ENCODE measurements at places on chromosomes 1 and 21.

DNA sequence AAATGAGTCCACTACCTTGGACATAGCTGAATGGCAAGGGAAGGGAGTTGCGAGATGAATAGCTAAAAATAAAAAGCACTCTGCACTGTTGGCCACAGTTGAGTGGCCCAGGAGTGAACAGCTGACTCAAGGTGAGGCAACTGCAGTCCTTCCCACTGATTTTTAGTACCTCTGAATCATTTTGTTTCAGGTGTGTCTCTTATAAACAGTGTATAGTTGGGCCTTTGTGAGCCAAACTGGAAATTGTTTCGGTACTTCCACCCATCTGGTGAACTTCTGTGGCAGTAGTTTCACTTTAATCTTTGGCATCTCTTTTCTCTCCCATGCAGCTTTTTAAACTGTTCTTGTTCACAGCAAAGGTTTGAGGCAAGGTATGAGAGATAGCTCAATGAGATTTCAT is 122.7 kb downstream of the VAV3 start:
- no peak for DNase-seq

- DNase-seq = no peak
Observed at GRCh38 chr1:205965036-205965884, 22.0 kb upstream of the SLC26A9 start.

GRCh38 chr1:23628951-23629387 is 62.6 kb upstream of the RPL11 start:
- DNase-seq = no peak

GRCh38 chr1:64608005-64608650 is 136.7 kb upstream of the RAVER2 start:
- DNase-seq = no peak

DNA sequence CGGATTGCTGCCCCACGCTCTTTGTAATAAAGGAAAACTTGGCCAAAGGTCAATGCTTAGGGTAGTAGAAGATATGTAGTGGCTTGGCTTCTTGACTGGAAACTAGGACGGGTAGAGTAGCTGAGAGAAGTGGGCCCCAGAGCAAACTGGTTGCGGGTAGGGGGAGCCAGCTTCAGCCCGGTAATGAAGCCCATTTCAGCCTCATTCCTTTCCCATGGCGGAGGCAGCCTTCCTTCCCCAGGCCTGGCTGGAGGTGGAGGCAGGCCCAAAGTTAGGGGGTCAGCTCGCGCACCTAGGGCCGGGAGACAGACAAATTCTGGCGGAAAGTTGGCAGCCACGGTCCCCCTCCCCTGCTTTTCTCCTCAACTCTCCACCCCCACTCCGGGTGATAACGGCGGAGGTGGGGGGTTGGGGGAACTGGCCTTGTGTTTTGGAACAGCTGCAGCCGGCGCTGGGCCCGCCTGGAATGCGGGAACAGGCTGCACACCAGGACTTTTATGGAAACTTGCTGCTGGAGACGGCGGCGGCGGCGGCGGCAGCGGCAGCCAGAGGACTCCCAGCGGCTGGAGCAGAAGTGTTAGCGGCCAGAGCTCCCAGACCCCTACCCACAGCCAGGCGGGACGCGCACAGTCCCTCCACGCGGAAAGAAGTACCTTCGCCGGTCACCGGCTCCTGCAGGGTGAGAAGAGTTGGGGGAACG is at the start of gene NEXN:
Gene NEXN (plus strand): TSS at position 544 of the 700 bp plus-strand sequence. CDS start 27,483 bp downstream, outside the sequence.
- DNase-seq = no peak

DNA sequence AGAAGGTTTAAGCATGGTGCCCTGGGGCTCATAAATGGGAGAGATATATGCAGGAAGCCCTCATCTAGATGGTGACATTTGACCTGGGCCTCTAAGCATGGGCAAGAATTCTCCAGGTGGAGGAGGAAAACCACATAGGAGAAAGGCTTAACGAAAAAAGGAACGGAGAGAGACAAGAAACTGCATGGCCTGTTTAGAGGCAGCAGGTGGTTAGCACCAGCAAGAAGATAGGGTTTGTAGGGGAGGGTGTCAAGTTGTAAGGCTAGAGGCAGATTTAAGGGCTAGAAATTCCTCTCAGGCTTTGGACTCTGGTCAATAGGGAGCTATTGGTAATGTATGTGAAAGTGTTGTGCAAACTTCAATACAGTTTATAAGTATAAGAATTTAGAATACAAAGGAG is 8.2 kb upstream of the MAPKAPK2 start:
- DNase-seq = no peak

DNA sequence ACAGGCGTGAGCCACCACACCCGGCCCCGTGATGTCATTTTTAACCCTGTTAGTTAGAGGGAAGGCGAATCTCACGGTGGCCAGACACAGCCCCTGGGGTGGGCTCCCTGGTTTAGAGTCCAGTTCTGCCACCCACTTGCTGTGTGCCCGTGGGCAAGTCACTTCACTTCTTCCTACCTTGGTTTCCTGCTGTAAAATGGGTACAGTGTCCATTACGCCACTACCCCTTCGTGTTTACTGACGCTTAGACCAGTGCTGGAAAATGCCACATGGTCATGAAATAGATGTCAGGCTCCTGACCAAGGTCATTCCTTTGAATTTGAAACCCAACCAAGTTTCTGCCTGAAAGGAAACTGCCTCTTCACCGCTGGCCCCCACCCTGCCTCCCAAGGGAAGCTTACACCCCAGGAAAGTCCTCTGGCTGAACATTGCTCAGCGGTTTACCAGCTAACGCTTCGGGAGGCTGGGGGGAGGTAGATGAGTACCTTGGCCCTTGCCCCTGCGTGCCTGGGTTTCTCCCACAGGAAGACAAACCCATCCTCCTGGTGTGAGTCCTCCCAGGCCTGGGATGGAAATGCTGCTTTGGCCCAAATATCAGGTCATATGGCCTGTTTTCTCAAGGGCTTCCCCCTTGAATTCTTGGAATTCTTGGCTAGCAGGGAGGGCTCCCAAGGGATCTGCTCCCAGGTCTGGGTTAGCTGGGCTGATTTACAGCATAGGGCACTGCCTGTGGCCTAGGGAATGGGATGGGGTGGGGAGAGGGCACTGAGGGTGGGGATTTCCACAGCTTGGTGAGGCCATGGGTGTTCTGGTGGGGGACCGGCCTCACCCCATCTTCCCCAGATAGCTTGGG is 7.6 kb upstream of the AADACL4 start:
- no peak for DNase-seq

DNA sequence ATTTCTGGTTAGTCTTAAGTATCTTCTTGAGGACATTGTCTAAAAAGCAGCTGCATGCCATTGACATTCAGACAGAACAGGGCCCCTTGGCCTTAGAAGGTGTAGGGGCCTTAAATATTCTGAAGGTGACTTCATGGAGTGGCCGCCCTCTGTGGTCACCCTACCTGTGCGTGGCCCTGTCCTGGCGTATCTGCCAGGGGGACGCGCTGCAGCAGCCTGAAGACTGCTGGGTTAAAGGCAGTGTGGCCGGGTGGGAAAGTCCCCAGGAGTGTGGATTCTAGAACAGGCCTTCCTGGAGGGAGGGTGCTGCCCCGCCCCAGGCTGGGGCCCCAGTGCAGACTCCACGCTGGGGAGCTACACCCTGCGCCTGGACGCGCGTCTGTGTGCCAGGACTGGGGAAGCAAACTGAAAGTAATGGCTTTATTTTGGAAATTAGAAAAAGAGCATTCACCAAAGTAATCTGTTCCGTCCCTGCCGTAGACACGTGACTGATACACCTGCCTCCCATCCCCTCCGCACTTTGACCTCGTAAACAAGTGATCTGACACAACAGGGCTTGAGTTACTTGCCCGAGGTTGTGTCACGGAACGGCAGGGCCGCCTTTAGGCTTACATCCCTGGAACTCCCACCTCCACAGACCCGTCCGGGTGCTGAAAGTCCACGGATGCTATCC is 1.8 kb downstream of the AGPAT3 start:
- peak; percentile 56 for DNase-seq

- DNase-seq = no peak
Observed at GRCh38 chr1:209564849-209565248, 18.7 kb upstream of the CAMK1G start.

- no peak for DNase-seq
Observed at GRCh38 chr21:28393279-28393678, 599.4 kb downstream of the LTN1 start.

GRCh38 chr1:201614262-201615015 is 75.5 kb downstream of the NAV1 start:
- DNase-seq = no peak

- no peak for DNase-seq
Observed at GRCh38 chr1:48048064-48048463, 50.9 kb upstream of the TRABD2B start.

- no peak for DNase-seq
Observed at GRCh38 chr1:68269637-68270430, 37.5 kb upstream of the WLS start.

GRCh38 chr1:194176212-194176611 is 989.8 kb upstream of the B3GALT2 start:
- DNase-seq = no peak

DNA sequence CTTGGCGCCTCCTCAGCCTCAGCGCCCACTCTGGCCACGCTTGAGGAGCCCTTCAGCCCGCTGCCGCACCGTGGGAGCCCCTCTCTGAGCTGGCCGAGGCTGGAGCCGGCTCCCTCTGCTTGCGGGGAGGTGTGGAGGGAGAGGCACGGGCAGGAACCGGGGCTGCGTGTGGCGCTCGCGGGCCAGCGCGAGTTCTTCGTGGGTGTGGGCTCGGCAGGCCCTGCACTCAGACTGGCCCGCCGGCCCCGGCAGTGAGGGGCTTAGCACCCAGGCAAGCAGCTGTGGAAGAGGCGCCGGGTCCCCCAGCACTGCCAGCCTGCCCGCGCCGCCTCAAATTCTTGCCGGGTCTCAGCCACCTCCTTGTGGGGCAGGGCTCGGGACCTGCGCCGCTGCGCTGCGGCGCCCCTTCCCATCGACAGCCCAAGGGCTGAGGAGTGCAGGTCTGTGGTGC is 61.4 kb downstream of the SLC16A1 start:
- DNase-seq = no peak

- DNase-seq = no peak
Observed at GRCh38 chr1:177920091-177920490, 49.8 kb downstream of the SEC16B start.

GRCh38 chr1:35324486-35324885 is 56.0 kb downstream of the ZMYM4 start:
- DNase-seq = no peak

GRCh38 chr1:222329493-222330045 is 218.3 kb downstream of the HHIPL2 start:
- no peak for DNase-seq

DNA sequence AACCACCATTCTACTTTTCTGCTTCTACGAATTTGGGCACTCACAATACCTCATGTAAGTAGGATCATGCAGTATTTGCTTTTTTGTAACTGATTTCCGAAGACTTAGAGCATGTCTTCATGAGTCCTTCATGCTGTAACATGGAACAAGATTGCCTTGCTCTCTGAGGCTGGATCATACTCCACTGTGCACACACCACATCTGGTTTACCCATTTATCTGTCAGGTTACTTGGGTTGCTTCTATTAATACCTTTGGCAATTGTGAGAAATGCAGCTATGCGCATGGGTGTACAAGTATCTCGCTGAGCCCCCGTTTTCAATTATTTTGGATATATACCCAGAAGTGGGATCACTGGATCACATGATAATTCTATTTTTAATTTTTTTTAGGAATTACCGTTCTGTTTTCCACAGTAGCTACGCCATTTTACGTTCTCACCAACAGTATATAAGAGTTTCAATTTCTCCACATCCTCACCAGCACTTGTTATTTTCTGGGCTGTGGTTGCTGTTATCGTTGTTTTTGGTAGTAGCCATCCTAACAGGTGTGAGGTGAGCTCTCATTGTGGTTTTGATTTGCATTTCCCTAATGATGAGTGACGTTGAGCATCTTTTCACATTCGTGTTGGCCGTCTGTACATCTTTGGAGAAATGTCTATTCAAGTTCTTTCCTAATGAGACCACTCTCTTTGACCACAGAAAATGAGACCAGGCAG is 10.7 kb upstream of the SLC2A5 start:
- DNase-seq = no peak

GRCh38 chr21:46066591-46067331 is 31.2 kb upstream of the COL6A2 start:
- DNase-seq = no peak

DNA sequence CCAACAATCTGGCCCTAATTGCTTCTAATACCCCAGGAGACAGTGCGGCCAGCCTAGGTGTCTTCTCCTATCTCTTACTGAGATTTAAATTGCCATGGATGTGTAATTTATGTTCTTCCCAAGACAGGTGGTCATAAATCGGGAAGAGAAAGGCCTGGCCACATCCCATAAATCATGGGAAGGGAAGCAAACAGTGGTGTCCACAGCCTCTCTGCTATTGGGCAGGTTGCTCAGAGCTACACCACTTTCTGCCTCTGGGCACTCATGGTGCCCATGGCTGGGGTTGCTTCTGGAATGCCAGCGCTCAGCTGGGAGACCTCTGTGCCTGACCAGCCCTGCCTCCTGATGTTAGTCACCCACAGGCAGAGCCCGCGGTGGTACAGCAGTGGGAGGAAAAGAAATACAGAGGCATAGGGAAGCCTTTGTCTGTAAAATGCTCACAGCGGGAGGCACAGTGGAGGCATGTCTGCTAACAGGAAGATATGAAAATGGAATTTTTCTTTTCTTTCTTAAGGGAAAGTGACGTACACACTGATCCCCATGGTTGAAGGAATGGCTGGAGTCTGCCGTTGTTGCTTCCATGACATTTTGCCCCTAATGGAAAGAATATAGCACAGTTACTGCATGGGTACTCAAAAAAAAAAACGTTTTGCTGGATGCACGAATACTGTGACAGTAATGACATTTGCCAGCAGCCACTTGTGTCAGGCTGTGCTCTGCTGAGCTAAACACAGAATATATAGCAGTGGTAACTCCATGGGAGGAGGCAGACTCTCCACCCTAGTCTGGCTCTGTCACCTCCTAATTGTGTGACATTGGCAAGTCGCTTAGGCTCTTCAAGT is 21.9 kb downstream of the MTARC1 start:
- no peak for DNase-seq

GRCh38 chr1:164265232-164265631 is 293.8 kb upstream of the PBX1 start:
- DNase-seq = no peak

- no peak for DNase-seq
Observed at GRCh38 chr1:153585006-153585405, 19.4 kb upstream of the S100A2 start.

- DNase-seq = no peak
Observed at GRCh38 chr21:41957991-41958766, 4.4 kb upstream of the C2CD2 start.

DNA sequence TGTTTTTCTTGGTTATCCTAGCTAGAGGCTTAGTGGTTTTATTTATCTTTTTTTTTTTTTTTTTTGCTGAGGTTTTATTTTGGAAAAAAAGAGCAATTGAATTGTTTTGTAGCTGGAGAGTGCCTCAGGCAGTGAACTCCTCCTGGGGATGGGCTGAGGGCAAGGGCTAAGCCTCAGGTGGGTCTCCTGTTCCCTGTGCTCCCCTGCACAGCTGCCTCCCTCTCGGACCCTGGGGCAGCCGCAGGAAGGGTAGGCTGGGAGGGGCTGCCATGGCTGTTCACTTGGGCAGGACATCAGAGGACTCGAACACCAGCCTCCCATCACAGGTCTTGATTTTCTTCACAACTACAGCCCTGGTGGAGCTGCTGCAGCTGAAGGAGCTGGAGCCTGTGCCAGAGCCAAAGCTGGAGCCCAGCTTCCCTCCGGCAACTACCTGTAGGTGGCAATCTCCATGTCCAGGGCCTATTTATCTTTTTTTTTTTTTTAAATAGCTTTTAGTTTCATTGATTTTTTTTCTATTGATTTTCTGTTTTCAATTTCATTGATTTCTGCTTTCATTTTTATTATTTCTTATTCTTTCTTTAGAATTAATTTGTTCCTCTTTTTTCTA is 28.9 kb downstream of the LEPR start:
- no peak for DNase-seq

- DNase-seq = no peak
Observed at GRCh38 chr21:46188226-46189212, 4.3 kb upstream of the SPATC1L start.
